ENCODE measurements at places on chromosomes 2 and 18. TPM values are rescaled to one million over a fixed set of nuclear protein-coding genes. Genes with fewer than 3 reads are reported as not detected.

The WNT6 gene
- total RNA-seq: 81.5 TPM

GRCh38 chr18:13658436-13659204, 67.7 kb downstream of the FAM210A start:
- no peak for DNase-seq

The ATP6V1B1 gene
- 2.5 TPM for total RNA-seq

GRCh38 chr18:2002151-2002550, 569.2 kb downstream of the METTL4 start:
- no peak for DNase-seq

- DNase-seq: no peak
Observed at GRCh38 chr2:225566798-225567197, 167.3 kb downstream of the NYAP2 start.

- no peak for DNase-seq
Observed at GRCh38 chr2:151658081-151658480, 76.2 kb downstream of the NEB start.
